ENCODE measurements at places on chromosomes 2 and 18.

DNA sequence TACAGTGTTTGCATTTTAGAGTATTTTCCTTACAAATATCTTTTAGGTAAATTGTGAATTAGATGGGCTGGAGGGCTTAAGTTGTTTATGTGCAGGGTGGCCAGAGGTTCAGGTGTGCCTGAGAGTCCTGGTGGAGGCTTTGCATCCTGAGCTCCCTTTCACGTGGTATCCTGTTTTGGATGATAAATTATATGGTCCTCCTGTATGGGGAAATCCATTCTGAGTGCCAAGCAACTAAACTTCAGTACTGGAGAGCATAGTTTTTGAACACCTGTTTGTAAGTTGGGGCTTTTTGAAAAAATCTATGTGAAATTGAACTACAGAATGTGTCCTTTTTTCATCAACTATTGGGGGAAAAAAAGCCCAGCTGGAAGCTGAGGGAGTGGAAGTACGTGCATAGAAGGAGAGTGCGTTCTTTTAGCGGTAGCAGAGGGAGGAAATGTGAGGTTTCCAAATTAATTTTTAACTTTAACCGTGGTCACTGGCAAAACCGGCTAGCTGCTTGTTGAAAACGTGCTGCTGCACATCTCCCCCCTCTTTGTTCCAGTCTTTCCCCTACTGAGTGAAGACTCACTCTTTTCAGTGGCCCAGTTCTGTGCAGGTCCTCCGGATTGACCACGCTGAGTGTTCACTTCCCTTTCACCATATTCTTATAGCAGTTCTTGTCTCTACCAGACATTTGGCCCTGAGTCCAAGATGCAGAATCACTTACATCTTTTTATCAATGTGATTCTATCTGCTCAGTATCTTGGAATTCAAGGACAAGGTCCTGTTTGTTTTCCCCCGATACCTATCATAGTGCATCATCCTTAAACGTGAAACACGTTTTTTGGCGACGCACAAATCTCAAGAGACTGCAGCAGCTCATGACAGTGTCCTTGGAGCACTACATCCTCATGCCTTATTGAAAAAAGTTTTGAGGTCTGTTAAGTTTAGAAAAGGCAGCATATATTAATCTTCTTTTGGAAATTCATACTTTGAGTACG is 15.3 kb downstream of the CNOT11 start:
- no peak for DNase-seq

GRCh38 chr2:86521922-86522321 is 41.3 kb downstream of the CHMP3 start:
- no peak for DNase-seq

GRCh38 chr2:200430017-200430416 is 79.9 kb downstream of the KCTD18 start:
- DNase-seq = no peak

- no peak for DNase-seq
Measured at GRCh38 chr2:146267093-146267492, 1577.7 kb upstream of the ACVR2A start.

DNA sequence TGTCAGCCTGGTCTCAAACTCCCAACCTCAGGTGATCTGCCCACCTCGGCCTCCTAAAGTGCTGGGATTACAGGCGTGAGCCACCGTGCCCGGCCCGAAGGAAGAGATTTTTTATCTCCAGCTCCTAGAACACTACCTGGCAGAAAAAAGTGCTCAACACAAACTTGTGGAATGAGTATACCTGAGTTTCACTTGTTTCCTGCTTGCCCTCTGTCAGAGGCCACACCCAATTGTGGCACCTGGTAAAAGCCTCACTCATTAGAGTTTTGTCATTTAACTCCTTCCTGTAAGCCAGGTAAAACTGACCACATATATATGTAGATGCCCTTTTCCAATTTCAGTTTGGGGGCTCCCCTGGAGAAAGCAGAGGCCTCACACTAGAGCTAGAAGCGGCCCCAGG is 42.2 kb upstream of the RTN4 start:
- no peak for DNase-seq

- DNase-seq = no peak
Measured at GRCh38 chr18:53380063-53380639, 844.3 kb downstream of the MBD2 start.

DNA sequence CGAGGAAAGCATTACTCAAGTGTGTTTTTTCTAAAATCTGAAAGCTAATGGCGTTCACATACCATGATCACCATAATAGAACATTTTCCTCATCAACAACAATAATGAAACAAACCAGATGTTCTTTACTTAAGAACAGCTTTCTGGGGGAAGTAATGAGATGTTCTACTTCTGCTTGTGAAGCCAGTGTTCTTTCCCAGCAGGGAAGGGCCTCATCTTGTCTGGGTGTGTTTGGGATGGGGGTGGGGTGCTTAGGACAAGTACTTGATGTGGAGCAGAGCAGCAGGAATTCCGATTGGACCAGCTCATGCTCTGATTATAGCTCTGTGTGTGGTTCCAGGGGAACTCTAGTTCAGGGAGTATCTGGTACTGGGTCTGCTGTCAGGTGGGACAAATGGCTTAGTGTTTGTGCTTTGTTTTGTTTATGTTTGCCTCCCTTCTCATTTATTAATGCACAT is 163.0 kb upstream of the NOSTRIN start:
- no peak for DNase-seq

DNA sequence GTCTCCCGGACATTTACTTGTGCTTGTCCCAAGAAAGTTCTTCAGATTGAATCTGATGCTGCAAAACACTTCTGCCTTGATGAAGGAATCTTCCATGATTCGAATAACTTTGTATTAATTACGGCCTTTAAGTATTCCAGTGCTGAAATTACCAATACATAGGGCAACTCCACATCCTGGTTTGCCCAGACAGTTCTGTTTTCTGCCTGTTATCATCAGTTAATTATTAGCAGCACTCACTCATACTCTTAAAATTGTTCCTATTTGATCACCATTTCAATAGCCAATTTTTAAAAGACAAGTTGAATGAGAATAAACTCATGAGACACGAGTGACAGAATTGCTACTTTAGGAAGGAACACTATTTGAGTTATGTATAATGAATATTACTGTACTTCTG is 620.7 kb upstream of the ZEB2 start:
- no peak for DNase-seq

- DNase-seq = no peak
Measured at GRCh38 chr2:98477506-98477905, 32.8 kb downstream of the INPP4A start.

- DNase-seq = no peak
Measured at GRCh38 chr2:31302940-31303563, 69.1 kb downstream of the EHD3 start.

DNA sequence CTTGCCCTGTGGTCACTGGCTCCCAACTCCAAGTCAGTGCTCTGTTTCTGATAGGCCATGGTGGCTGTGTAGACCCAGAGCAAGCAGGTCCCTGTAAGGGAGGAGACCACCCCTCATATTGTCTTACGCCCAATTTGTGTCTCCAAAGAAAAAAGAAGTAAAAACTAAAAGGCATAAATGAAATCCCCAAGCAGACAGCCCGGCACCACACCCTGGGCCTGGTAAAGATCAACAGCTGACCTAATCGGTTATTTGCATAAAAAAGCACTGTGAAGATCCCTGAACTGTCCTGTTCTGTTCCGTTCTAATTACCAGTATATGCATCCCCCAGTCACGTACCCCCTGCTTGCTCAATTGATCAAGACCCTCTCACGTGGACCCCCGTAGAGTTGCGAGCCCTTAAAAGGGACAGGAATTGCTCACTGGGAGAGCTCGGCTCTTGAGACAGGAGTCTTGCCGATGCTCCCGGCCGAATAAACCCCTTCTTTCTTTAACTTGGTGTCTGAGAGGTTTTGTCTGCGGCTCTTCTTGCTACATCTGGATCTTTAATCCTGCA is 364.1 kb upstream of the HS6ST1 start:
- DNase-seq = no peak

- no peak for DNase-seq
Measured at GRCh38 chr2:141501752-141502151, 629.1 kb downstream of the LRP1B start.

- DNase-seq = no peak
Measured at GRCh38 chr18:57651914-57652313, 30.3 kb upstream of the NARS1 start.

DNA sequence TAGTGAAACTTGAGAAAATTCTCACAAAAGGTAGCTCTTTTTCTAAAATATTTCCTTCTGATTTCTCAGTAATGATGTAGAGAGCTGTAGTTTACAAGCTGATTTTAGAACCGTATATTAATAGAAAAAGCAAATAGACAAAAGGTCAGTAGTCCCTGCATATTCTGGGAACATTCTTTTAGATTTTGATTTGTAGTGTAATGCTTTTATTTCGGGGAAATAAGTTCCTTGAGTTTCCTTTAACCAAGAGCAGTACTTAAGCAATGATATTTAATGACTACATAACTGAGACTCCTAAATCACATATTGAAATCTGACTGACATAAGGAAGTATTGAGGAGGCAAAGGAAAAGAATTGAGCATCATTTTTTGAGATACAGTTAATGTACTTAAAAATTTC is 22.4 kb downstream of the NBEAL1 start:
- no peak for DNase-seq

DNA sequence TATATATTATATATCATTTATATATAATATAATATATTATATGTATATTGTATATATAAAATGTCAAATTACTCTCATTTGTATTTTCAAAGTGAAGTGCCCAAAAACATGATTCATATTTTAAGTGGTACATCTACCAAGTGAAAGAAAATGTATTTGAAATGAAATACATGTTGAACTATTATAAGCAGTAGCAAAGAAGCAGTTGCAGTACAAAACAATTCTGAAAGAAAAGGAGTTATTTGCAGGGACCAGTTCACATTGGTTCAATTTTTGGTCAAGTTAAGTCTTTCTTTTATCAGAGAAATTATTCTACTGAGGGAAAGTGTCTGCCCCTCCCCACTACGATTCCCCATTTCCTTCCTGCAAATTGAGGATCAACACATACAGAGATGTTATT is 51.9 kb downstream of the APLF start:
- no peak for DNase-seq

DNA sequence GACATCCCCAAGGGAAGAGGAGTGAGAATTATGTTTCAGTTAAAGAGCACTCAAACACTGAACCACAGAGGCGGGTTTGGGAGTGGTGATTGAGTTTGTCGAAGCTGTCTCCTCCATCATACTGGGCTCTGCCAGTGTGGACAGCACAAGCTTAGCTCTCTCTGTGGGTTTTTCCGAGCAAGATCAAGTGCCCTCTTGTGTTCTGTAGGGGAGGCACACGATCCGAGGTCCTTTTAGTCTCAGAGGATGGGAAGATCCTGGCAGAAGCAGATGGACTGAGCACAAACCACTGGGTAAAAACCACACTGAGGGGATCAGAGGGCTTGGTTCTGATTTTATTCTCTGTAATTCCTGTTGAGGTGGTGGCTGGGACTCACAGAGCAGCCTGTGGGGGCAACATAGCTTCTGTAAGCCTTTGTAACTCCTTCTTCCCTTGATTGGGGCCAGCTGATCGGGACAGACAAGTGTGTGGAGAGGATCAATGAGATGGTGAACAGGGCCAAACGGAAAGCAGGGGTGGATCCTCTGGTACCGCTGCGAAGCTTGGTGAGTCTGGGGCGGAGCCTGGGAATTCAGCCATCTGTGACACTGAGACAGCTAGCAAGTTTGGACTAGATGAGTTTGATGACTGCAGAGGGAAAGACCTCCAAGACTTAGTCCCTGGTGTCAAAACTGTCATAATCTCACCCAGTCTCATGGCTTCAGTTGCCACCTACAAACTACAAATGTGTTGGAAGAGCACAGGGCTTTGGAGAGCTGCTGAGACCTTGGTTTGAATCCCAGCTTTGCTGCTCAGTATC is 2.0 kb downstream of the NAGK start:
- DNase-seq = no peak

DNA sequence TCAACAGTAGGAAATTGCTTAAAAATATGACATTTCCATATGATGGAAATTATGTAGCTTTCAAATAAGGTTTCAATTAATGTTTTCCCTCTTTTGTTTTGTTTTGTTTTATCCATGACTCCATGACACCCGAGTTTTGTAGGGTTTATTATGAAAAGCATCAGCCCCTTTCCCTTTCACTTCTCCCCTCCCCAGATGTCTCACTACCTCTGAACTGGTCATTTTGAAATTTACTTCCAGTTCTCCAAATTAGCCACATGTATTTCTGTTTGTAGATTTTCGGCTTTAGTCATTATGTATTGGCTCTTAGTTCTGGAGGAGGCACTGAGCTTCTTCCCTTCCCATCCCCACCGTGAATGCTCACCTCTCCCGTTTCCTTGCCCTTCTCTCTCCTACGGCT is 18.6 kb upstream of the VPS4B start:
- no peak for DNase-seq

- DNase-seq = no peak
Measured at GRCh38 chr2:187078297-187078696, 229.3 kb upstream of the ZSWIM2 start.

- DNase-seq = no peak
Measured at GRCh38 chr2:30422444-30423040, 24.5 kb upstream of the LCLAT1 start.

DNA sequence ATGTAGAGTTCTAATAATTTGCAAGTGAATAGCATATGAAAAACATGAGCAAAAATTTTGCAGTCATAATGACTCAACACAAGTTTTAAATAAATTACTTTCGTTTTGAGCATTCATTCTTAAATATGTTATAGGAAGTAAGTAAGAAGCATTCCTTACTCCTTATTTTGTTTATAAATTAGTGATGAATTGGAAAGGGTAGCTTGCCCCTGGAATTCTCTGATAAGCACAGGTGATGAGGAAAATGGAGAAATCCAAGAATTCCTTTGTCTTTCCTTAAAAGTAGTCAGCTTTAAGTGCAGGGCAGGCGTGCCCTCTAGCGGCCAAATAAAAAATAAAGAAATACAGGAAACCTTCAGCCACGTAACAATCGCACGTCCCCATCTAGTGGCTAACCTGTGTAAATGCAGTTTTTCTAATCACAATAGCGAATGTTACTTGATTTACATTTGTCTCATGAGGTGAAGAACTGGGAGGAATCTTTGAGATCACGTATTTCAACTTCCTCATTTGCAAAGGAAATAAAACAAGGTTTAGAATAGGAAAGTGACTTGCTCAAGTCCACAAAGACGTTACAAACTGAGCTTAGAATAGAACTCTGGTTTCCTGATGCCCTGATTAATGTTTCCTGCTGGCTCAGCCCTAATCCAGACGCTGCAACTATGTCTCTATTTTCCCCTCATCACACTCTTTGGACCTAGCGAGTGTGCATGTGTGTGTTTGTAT is 47.2 kb upstream of the ZNG1B start:
- peak; percentile 53 for DNase-seq

DNA sequence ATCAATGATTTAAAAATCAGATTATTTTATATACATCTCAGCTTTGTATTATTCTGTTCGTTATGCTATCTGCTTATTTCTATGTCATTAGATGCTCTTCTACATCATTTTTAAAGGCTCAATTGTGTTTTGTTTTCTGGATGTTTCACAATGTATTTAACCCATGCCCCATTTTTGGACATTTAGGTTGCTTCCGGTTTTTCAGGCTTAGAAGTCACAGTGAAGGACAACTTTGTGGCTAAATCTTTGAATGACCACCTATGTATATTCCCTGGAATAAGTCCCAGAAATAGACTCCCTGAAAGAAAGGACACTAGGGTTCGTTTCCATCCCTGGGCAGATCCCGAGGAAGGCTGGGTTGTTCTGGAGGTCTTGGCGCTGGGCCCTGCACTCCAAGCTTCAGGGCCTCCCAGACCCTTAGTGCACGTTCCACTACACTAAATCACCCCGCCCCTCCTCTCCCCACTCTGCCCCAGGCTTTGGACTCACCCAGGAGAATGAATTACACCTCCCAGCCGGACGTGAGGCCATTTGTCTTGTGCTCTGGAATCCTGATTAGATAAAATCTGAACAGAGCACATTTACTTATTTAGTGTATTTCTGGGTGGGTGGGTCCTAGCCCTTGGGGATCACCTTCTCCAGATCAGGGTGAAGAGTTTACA is 188.2 kb downstream of the ZFP36L2 start:
- DNase-seq = no peak

Data from dorsolateral prefrontal cortex (tissue), 122 donors.